Activated CD4-positive, alpha-beta T cell treated with anti-CD3 and anti-CD28 coated beads for 4 hours (primary cell): ENCODE measurements at places on chromosomes 5 and 9.
A peak's percentile ranks its signal among the peaks of the same experiment; 100 is the strongest.

GRCh38 chr5:58116346-58116745 is 343.5 kb downstream of the PLK2 start:
- no peak for DNase-seq

- DNase-seq = peak; percentile 13
Observed at GRCh38 chr9:113309204-113309813, 6.1 kb upstream of the RNF183 start.

GRCh38 chr5:151128817-151129216 is 28.8 kb downstream of the ANXA6 start:
- DNase-seq = no peak

GRCh38 chr9:76269789-76270188 is 124.4 kb downstream of the RFK start:
- no peak for DNase-seq

DNA sequence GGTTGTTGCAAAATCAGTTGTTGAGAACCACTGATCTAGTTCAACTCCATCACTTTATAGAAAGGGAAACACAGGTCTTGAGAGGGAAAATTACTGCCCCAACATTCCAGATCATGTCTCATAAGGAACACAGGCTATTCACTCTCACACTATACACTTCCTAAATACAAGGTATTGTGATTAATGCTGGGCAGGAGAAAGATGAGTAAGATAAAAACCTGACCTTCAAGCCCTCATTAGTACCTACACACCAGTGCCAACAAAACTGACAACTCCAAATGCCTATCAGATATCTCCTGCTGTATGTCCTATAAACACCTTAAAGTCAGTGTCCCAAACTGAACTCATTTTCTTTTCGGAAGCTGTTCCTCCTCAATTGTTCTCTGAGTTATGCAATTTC is 8.2 kb downstream of the GNE start:
- DNase-seq = no peak

- DNase-seq = peak; percentile 22
Observed at GRCh38 chr9:96022445-96023051, 147.1 kb downstream of the ERCC6L2 start.

- no peak for DNase-seq
Observed at GRCh38 chr9:94925751-94926430, 199.4 kb downstream of the AOPEP start.

- DNase-seq = no peak
Observed at GRCh38 chr5:54453046-54453445, 2.5 kb upstream of the HSPB3 start.

- no peak for DNase-seq
Observed at GRCh38 chr5:72079288-72079687, 28.0 kb upstream of the MAP1B start.
